A673 (cell line): ENCODE measurements at places on chromosomes 7 and 10.
A peak's percentile ranks its signal among the peaks of the same experiment; 100 is the strongest.

- DNase-seq, result no peak
These were observed 153.0 kb downstream of the EVX1 start for GRCh38 chr7:27395626-27396025.

- no peak for DNase-seq
These were observed 232.0 kb downstream of the SDK1 start for GRCh38 chr7:3533040-3533439.

GRCh38 chr7:139626817-139627216 lies 103.3 kb downstream of the CLEC2L start:
- no peak for DNase-seq

DNA sequence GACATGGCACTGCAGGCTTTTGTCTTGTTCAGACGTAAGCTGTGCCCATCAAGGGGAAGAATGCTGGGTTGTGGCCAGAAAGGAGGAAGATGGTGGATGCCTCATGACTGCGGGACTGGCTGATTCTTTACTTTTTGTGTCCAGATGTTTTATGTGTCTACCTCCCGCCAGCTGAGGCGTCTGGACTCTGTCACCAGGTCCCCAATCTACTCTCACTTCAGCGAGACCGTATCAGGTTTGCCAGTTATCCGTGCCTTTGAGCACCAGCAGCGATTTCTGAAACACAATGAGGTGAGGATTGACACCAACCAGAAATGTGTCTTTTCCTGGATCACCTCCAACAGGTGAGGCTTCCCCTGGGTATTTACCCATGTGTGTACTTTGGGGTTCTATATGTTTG lies 53.5 kb downstream of the ABCC2 start:
- no peak for DNase-seq

DNA sequence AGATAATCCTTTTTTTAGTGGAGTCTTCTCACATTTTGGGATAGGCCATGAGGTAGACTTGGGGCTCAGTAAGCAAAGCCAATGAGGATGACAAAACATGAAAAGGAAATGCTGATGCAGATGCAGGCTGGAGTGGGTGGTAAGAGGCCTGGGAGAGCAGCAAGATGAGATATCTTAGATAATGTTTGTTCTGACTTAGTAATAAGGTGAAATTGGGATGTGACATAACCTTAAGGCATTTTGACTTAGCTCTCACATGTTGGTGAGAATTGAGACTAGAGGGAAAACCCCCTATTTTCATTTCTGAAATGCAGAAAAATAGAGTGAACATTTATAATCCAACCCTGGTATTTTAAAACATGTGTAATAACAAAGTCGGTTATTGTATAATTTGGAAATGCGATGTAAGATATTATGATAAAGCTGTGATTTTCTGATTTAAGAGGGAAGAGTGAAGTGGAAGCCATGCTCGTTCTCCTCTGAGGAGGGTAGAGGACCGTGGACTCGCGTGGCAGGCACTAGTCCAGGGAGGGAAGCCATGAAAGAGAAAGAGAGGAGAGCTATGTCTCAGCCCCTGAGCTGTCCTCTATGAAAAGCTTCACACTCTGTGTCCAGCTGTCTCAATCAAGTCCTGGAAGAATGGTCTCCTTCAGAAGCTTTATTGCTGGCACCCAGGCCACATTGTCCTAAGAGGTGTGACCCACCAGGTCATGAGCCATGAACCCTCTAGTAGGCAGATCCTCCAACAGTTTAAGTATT lies 57.3 kb downstream of the ST7 start:
- DNase-seq, result no peak

DNA sequence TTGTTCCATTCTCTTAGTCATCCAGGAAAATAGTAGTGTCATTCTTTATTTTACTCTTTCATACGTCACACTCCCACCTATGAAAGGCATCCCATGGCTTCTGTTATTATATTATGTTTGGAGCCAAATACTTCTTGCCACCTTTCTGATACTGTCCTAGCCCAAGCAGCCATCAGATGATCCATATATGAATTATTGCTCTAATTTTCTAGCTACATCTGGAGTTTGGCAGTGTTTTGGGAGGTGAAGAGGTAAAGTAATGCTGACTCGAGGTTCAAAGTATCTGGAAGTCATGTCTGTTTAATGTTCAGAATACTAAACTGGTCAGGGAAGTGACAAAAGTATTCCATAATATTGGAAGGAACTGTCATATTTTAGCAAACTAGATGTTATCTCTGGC lies 362.5 kb downstream of the GPR37 start:
- no peak for DNase-seq

DNA sequence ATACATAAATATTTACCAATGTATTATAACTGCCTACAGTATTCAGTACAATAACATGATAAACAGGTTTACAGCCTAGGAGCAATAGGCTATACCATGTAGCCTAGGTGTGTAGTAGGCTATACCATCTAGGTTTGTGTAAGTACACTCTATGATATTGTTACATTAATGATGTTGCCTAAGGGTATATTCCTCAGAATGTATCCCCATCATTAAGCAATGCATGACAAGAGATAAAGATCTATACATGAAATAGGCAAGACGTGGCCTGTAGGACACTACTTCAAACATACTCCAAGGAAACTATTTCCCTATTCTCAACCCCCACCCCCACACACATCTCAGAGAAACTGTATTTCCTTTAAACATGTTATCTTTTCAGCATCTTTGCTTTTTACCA lies 15.3 kb upstream of the ADAM22 start:
- DNase-seq, result no peak

- peak; percentile 58 for DNase-seq
These were observed 3.1 kb downstream of the FZD1 start for GRCh38 chr7:91267171-91267955.
